Renal cortical epithelial cell (primary cell): ENCODE measurements at places on chromosomes 7 and 10. TPM values are rescaled to one million over a fixed set of nuclear protein-coding genes. Genes with fewer than 3 reads are reported as not detected.

SAP25 gene
- total RNA-seq, result not detected in 2 replicates

IKZF1 gene
- 2.4 TPM in 1 of 2 replicates, not detected in the other for total RNA-seq

SRRM3 gene
- 0.30 TPM in 1 of 2 replicates, not detected in the other for total RNA-seq

GAD2 gene
- total RNA-seq, result not detected in 2 replicates
